AG08396 (cell line): ENCODE measurements at places on chromosomes 7 and 10.

- DNase-seq, result peak; percentile 75
These were observed at the start of gene THSD7A for GRCh38 chr7:11831736-11832495. Gene THSD7A (minus strand): TSS chr7:11832198. CDS start chr7:11831946, 252 bp downstream.

DNA sequence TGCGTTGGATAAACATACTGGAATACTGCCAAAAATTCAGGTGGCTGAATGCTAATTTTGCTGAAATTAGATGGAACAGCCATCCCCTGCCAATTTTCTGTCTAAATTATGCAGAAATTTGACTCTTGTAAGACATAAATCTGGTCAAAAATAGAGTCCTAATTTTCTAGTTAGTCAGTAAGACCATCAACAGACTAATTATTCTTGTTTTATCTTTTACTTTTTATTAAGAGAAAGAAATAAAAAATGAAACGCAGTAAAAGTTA, 110.3 kb upstream of the GATA3 start:
- DNase-seq, result no peak

GRCh38 chr7:2926120-2926895, 82.2 kb upstream of the GNA12 start:
- DNase-seq, result no peak

DNA sequence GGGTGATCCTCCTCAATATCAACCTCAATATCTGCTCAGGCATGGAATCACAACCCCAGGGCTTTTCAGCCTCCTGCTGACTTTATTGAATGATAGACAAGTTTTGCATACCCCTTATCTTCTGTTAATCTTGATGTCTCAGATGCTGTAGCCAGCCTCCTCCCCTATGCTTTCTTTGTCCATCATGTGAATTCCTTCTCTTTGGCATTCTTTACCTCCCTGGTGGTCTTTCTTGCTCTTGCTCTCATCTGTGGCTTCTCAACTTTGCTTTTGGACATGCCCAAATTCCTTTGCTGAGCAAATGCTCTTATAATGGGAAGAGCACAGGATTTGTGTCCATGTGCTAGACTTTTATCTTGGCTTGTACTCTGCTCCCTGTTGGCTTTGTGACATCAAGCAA, 73.4 kb upstream of the FAM13C start:
- no peak for DNase-seq

DNA sequence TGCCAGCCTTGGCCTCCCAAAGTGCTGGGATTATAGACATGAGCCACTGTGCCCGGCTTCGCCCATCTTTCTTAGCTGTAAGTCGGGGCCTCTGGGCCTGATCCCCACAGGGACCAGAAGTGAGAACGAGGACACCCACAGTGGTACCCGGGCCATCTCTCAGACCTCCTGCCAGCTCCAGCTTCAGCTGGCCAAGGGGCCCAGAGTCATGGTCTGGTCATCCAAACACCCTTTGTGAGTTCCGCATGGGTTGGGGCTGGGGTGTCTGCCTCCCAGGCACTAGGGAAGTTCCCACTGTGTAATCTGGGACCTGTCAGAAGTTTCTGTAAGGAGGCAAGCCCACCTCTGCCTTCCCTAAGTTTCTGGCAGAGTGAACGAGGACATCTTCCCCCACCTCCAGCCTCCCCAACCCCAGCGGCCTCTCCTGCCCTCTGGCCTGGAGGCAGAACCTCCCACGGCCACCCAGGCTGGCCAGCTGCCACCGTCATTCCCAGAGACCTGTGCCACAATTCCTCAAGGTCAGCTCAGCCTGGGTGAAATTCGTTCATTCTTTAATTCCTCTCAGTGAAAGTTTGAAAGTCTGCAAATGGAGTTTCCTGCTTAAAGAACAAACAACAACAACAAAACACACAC, 19.5 kb upstream of the FOXL3 start:
- no peak for DNase-seq

DNA sequence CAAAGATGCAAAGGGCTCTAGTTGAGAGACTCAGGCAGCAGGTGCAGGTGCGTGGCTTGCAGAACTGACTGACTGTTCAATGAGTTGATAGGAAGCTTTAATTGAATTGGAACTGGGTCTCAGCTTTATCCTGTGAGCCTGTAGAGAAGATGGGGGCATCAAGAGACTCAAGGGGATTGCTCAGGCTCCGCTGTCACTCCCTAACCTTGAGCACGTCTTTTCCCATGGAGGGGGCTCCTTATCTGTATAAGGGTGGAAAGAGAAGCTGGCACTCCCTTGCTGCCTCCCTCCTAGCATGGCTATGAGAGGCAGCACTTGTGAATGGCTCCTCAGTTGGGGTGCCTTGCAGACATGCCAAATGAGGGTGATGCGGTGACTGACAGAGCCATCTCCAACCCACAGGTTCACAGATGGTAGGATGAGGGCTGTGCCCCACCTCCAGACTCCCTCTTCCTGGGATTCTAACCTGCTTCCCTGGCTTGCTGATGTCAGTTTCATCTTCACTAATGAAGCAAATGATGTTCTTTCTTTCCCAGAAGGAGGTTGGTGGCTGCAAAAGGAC, 12.4 kb upstream of the PLEKHA1 start:
- DNase-seq, result no peak

DNA sequence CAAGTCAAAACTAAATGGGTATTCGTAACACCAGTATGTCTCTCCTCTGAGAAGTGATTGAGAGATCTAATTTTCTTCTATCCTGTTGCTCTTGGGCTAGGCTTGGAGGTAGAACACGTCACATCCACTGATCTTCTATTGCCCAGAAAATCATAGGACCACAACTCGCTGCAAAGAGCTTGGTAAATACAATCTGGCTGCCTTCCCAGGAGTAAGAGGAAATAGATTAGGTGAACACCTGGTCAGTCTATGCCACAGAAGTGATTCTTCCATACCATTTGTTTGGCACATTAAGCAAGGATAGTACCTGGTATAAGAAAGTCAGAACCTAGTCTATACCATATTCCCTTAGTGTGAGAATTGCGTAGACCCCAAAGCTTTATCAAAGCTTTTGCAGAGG, 129.3 kb upstream of the PHYHIPL start:
- no peak for DNase-seq

DNA sequence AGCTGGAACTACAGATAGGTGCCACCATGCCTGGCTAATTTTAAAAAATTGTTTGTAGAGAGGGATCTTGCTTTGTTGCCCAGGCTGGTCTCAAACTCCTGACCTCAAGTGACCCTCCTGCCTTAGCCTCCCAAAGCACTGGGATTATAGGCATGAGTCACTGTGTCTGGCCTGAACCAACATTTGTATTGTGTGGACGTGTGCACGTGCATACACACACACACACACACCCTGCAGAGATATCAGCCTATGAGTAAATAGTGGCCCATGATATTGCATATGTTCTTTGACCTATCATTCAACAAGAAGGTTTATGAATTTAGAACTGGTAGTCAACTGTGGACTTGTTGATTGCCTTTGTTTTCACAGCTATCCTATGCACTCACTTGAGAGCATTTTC, 161.6 kb downstream of the BAMBI start:
- no peak for DNase-seq

GRCh38 chr7:30970594-30971094, 6.9 kb downstream of the GHRHR start:
- DNase-seq, result no peak

DNA sequence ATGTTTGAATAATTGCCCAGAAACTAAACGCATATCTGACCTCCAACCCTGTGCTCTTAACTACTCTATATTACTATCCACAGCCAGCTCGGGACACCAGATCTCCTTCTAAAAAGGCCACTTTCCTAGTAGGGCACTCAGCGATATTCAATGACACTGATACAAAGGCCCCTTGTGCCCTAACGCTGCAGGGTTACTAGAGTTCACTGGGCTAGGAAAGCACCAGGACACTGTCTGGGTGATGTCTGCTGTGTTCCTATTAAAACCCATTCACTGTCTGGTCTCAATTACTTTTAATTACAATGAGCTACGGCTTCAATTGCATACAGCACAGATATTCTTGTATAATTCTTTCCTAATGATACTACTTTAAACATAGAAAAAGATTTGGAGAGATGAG, 91.7 kb downstream of the SORCS1 start:
- DNase-seq, result no peak

- DNase-seq, result no peak
These were observed 2.1 kb upstream of the ADAM8 start for GRCh38 chr10:133278577-133279265.

- DNase-seq, result no peak
These were observed 56.2 kb upstream of the SEPHS1 start for GRCh38 chr10:13404305-13404759.

DNA sequence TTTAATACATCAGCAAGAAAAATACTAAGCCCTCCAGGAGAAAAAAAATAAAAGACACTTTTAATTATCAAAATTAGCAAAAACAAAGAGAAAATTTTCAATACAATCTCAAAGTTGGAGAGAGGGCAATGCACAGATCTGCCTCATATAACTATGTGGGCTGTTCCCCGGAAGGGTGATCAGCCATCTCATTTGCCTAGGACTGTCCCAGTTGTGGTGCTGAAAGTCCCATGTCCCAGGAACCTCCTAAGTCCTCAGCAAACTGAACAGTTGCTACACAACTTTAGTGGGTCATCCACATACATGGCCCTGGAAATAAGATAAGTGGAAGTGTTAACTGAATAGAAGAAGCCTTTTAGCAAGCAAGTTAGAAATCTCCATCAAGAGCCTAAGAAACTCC, 14.4 kb downstream of the CFAP70 start:
- no peak for DNase-seq

- DNase-seq, result no peak
These were observed 314.1 kb upstream of the C7orf33 start for GRCh38 chr7:148276314-148277041.
